Brain microvascular endothelial cell (primary cell): ENCODE measurements at places on chromosomes 2 and 18.
A peak's percentile ranks its signal among the peaks of the same experiment; 100 is the strongest.

DNA sequence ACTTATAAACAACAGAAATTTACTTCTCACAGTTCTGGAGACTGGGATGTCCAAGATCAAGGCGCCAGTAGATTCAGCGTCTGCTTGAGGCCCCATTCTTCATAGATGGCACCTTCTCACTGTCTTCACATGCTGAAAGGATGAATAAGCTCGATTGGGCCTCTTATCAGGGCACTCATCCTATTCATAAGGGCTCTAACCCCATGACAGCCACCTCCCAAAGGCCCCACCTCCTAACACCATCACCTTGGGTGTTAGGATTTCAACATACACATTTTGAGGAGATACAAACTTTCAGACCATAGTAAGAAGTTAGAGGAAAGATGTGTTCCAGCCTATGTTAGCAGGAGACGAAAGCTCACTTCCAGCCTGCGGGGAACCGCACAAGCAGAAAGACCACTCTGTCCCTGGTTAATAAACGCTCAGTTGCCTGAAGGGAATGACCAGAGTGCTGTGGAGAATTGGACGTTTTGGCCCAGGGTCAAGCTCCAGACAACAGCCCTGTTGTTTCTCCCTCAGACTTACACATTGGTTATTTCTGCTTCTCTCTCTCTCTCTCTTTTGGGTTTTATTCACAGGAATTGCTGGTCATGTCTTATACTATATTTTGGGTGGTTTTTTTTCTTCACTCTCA lies 90.3 kb downstream of the MAPRE2 start:
- no peak for DNase-seq

DNA sequence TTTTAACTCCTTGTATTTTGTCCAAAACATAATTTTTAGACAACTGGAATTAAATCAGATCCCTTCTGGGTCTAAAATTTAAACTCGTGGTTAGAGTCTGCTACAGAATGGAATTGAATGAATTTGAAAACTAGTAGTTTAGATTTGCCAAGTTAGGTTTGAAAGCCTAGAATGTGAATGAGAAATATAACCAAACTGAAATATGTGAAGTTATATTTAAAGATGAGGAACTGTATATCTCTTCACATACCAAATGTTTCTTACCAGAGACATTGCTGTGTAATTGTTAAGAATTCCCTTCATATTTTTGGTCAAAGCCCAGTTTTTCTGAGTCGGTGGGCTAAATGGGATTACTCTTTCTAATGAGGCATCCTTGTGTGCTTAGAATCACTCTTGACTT lies 74.2 kb downstream of the LPIN1 start:
- DNase-seq: no peak

DNA sequence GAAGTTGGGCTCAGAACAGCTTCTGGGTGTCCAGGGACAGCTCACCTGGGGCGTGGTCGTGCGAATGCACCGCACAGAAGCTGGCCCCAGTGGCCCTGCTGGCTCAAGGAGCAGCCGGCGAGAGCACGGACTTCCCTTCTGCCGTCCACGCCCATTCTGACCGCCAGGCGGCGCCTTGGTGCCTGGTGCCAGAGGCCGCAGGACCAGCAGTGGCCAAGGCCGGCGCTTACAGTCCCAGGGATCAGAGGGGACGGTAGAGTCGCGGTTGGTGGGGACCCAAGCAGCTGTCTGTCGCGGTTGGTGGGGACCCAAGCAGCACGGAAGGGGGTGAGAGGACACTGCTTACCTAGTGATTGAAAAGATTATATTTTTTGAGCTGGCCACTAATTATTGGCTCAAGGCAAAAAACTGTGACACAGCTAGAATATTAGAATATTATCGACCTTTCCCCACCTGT lies 25.7 kb downstream of the NPPC start:
- DNase-seq: peak; percentile 61

- DNase-seq: no peak
Measured at GRCh38 chr2:155645791-155646190, 686.7 kb downstream of the NR4A2 start.

DNA sequence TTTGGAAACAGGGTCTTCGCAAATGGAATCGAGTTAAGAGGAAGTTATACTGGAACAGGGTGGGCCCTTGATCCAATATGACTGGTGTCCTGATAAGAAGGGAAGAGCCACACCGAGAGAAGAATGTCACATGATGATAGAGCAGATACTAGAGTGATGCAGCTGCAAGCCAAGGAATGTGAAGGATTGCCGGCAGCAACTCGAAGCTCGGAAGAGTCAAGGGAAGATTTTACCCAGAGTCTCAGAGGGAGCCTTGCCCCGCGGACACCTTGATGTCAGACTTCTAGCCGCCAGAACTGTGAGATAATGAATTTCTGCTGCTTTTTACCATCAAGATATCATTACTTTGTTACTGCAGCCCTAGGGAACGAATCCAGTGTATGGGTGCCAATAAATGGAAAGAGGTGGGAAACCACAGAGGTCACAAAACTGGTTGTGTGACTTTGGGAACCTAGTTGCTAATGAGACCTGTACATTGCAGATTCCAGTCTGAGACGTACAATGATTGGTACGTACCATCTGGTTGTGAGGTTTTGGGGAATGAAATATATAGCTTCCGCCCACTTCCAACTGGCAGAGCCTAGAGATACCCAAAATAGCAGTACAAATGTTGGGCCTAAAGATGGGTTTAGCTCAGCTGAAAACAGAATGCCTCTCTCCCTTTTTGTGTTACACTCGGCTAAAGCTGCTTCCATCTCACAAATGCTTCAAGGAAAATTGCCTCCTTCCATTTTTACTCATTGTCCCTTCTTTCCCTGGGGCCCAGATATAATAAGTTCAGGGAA lies 28.6 kb upstream of the VWA3B start:
- no peak for DNase-seq

DNA sequence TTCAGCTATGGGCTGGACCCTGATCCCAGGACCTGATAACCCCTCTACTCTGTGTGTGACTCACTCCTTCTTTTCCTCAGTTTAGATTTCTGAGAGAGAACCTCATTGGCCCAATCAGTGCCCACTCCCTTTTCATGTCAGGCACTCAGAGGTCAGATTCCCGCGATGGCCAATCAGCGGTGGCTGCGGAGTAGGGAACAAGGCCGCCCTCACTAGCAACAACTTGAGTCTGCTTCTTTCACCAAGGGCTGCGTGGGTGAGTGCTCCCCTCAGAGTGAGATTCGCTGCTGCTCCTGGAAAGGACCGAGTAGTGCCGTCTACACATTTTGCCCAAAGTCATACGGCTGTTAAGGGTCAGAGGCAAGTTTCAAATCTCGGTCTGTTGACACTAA lies 34.7 kb downstream of the NPPC start:
- DNase-seq: no peak

- no peak for DNase-seq
Measured at GRCh38 chr2:49988276-49988675, 834.0 kb upstream of the FSHR start.

- DNase-seq: no peak
Measured at GRCh38 chr2:196924051-196924450, 2.5 kb downstream of the PGAP1 start.

GRCh38 chr2:24871852-24872333 lies 48.1 kb downstream of the ADCY3 start:
- peak; percentile 27 for DNase-seq

- DNase-seq: peak; percentile 73
Measured at GRCh38 chr2:231104115-231104713, 20.6 kb downstream of the HTR2B start.

- DNase-seq: no peak
Measured at GRCh38 chr18:63440881-63441280, 18.6 kb upstream of the VPS4B start.

DNA sequence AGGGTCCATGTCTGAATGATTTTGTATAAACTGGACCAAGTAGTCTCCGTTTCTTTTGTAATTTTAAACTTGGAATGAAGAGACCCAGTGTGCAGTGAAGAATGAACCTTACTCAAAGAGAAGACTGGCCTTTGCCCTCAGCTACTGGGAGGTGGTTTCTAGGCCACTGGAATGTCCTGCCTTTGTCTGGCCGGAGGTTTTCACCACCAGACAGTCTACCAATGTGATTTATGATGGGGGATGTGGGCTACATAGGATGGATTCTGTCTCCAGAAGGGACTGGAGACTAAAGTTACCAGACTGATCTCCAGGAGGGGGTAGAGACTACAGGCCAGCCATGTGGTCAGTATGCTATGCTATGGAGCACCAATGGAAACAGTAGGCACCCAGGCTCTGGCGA lies 42.8 kb upstream of the RAB31 start:
- DNase-seq: no peak

DNA sequence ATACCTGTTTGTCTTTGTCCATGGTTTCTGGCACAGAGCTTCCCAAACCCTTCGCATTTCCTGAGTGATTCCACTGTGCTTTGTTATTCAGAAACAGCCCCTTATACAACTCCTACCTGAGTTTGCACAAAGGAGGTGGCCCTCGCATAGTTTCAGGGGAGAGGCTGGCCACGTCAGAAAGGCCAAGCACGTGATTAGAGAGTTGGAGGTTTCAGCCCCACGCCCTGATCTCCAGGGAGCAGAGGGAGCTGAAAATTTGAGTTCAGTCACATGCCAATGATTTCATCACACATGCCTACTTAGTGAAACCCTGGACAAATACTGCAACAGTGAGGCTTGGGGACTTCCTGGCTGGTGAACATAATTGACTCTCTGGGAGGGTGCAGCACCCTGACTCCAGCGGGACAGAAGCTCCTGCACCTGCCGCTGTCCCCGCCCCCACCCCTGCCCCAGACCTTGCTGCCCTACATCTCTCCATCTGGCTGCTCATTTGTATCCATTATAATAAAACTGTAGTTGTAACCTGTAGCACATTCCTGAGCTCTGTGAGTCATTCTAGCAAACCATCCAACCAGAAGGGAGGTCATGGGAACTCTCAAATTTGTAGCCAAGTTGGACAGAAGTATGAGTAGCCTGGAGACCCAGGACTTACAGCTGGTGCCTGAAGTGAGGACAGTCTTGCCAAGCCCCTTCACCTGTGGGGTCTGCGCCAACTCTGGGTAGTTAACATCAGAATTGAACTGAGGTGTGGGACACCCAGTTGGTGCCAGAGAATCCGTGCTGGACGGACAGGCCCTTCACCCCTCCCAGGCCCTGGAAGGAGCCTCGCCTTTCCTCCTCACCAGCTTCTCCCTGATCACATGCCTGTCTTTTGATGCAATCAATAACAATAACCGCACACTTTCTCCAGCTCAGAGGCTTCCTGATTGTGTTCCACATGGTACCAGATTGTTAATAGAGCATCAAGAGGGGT lies 224.3 kb downstream of the ANAPC1 start:
- peak; percentile 80 for DNase-seq

DNA sequence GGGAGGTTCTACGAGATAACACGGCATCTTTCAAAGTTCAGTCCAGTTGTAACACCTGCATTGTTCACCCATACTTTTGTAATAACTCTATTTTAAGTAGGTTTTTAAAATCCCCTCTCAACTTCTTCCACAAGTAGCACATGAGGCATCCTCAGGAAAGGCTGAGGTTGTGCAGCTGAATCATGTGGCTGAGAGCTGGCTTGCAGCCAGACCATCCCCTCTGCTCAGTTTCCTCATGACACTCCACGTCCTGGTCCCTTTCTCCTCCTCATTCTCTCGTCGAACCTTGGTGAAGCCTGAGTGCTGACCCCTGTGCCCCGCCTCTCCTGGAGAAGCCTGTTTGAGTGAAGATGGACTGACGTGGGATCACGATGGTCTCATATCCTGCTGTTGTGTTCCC lies 42.5 kb downstream of the POU3F3 start:
- no peak for DNase-seq

GRCh38 chr2:204870053-204870452 lies 324.8 kb downstream of the PARD3B start:
- no peak for DNase-seq

DNA sequence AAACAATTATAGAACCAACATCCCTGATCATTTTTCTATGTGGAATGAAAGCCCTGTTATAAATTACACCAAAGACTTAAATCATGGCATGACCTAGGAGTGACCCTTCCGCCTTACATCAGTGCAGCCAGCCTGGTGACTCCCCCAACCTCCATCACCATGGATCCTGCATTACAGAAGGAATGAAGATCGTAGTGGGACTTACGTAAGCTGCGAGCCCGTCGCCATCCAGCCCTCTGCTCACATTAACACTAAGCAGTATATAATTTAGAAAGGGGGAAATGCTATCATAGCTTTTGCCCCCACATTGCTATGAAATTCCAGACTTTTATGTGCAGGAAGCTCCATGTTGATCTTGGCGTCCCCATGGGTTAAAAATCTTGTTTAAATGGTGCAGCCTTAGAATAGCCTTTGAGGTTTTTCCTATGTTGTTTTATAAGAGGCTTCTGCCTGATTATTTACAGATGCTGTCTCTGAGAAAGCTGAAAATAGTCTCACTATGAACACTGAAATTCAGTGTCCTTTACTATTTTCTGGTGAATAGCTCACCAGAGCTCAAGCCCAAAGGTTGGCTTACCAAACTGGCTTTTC lies 76.3 kb downstream of the COLEC12 start:
- peak; percentile 69 for DNase-seq

- DNase-seq: no peak
Measured at GRCh38 chr2:222610746-222611145, 45.1 kb downstream of the FARSB start.

DNA sequence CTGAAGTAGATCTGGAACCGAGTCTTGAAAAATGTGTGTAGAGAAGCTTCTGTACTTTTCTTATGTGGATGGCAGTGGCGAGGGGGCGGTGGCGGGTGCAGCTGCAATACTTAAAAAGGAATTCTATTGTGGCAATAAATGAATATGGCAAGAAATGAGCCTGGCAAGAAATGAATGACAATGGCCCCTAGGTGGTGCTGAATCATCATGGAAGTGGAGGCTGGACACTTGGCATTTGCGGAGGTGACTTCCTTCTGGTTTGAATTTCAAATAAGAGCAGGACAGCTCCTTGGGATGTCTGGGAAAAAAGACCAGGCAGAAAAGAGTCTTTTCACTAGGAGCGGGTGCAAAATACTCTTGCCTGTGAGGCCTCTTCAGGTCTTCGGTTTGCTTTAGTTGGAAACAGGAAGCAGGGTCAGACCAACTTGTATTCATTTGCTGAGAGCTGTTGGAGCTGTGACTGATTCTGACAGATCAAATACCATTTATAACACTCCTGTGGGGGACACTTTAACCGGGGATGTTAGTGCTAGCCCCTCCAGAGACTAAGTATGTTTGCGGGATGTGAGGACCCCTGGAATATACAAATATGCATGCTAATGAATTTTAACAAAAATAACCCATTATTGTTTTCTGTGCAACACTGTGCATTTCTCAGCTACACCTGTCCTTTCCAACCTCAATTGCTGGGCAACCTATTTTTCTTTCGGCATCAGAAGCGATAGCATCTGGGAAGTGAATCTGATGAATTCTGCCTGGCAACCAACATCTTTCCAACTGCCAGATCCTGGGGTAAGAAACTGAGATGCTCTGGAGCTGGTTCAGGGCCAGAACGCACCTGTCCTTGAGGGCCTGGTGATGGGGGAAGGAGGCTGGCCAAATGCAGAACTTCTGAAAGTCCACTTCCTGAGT lies 35.4 kb downstream of the FASTKD2 start:
- peak; percentile 70 for DNase-seq

GRCh38 chr2:190591437-190591836 lies 56.9 kb upstream of the NEMP2 start:
- DNase-seq: no peak

GRCh38 chr2:66803726-66804125 lies 368.8 kb downstream of the MEIS1 start:
- DNase-seq: no peak

GRCh38 chr2:177888581-177888980 lies 184.0 kb downstream of the PDE11A start:
- no peak for DNase-seq
